Cardiac muscle cell (in vitro differentiated cells and primary cell): ENCODE measurements at places on chromosomes 3 and 15.

DNA sequence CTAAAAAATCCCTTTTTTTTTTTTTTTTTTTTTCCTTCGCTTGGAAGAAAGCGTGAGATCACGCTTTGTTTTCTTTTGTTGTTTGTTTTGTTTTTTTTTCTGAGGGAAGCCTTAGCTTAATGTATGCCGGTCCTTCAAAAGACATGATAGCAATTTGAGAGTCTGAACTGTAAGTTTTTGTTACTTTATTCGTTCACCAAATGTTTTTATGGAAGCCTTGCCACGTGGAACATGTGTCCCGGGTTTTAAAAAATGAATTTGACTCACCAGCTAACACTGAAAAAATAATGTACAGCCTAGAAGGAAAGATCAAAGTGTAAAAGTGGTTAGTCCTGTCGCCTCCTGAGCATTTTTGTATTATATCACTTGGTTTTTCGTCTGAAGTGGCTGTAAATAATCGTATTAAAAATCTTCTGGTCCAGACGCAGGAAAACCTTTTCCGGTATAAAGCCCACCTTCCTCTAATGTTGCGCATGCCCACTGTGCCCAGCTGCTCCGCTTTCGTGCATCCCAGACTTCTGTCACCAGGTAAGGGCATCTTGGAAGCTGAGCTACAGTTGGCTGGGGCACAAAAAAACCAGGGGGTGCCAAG lies 795 bp upstream of the MYNN start:
- DNase-seq, result peak; percentile 82

DNA sequence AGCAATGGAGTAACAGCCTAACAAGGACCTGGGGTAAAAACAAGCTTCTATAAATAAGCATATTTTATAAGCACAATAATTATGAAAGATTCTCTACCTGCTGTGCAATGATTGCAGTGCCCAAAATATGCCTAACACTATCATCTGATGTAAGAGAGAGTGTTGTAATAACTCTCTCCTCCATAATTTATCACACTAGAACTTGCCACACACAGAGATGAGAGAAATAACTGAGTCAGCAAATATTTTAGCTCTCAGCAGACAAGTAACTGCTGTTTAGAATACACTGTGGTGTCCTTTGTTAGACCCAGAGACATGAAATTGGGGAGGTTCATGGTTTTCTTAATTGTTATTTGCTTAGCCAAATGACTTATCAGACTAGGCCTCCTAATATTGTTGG lies 105.3 kb upstream of the ACP3 start:
- peak; percentile 70 for DNase-seq

- DNase-seq, result no peak
Observed at GRCh38 chr3:57142411-57142723, 22.8 kb downstream of the IL17RD start.

- peak; percentile 9 for DNase-seq
Observed at GRCh38 chr3:17672506-17672905, 69.9 kb downstream of the TBC1D5 start.

DNA sequence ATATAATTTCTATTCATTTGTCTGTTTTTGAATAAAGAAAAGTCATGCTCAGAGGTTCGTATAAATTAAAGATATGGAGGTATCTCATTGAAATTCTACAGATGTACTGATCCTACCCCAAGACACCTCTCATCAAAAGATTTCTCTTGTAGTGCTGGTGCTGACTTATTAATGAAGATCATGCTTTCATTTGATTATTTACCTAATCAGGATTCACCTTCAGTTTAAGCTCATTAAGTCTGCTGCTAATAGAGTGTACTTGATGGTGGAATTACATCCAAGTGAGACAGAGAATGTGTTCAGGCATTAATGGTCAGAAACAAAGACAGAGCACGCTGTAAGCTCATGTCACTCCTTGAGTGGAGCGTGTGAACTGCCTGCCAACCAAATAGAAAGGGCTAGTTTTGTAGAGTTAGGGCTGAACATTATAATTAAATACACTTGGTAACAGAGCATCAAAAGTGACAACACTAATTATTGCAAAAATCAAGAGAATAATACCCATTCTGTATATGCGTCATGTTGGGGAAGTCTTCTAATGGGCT lies 45.5 kb downstream of the KBTBD12 start:
- DNase-seq, result no peak

GRCh38 chr3:118618247-118619040 lies 416.2 kb downstream of the IGSF11 start:
- no peak for DNase-seq

DNA sequence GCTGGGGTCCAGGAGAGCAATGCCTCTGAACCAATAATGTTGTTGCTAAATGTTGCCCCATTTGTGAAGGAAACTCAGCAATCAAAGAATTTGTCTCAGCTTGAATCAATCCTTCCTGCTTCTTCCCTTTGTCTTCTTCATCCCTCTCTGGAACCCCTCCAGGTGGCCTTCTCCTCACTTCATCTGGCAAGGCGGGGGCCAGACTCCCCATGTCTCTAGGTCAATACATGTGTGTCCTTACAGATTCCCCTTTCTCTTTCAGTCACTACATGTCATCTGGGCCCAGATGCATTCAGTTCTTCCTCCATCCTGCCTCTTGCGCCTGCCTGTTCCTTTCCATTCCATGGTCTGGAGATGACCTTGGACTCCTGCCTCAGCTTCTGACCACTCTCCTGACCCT lies 8.0 kb upstream of the LTF start:
- no peak for DNase-seq

GRCh38 chr15:34341381-34342212 lies 1.3 kb downstream of the NOP10 start:
- no peak for DNase-seq

GRCh38 chr3:174334111-174334510 lies 525.0 kb upstream of the NAALADL2 start:
- DNase-seq, result no peak

GRCh38 chr15:81948751-81949150 lies 97.1 kb downstream of the MEX3B start:
- no peak for DNase-seq

GRCh38 chr15:76057332-76058000 lies 2.3 kb upstream of the TMEM266 start:
- DNase-seq, result peak; percentile 61

DNA sequence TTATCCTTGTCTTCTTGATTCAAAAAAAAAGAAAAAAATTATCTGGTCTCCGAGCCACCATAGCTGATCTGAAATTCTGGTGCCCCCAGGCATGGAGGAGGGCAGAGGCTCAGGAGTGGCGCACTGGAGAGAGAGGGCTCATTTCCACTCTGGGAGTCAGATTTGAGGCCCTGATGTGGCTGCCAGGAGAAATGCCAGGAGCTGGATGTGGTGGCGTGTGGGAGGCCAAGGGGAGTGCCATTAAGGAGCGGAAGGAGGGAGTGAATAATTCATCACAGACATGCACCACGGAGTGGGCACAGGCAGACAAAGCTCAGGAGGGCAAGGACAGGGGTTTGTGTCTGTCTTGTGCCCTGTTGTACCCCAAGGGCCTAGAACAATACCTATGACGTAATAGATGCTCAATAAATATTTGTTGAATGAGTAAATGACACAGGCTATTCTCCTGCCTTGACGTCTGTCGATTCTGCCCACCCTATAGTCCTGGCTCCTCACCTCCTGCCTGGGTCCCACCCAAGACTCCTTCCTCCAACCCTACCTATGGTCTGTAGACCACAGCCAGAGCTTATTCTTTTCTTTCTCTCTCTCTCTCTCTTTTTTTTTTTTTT lies 12.0 kb upstream of the GRIP2 start:
- no peak for DNase-seq

GRCh38 chr3:153127788-153128187 lies 34.2 kb upstream of the RAP2B start:
- no peak for DNase-seq

GRCh38 chr15:74239051-74239705 lies 3.1 kb downstream of the CCDC33 start:
- no peak for DNase-seq

DNA sequence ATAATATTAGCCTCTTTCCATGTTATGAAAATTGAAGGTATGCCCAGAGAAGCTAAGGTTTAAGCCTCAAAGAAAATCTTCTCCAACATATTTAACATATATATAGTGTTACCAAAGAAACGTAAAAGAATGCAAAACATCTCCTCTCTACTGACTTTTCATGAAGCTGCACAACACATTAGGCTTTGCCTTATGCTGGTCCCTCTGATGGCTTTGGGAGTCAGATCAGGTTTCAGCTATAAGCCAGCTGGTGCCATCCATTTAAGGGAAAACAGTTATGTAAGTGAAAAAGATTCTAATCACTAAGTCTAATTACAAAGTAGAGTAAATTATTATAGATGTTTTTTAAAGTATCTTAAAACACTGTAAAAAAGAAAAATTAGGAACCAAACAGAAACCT lies 410.5 kb downstream of the LSAMP start:
- DNase-seq, result no peak

DNA sequence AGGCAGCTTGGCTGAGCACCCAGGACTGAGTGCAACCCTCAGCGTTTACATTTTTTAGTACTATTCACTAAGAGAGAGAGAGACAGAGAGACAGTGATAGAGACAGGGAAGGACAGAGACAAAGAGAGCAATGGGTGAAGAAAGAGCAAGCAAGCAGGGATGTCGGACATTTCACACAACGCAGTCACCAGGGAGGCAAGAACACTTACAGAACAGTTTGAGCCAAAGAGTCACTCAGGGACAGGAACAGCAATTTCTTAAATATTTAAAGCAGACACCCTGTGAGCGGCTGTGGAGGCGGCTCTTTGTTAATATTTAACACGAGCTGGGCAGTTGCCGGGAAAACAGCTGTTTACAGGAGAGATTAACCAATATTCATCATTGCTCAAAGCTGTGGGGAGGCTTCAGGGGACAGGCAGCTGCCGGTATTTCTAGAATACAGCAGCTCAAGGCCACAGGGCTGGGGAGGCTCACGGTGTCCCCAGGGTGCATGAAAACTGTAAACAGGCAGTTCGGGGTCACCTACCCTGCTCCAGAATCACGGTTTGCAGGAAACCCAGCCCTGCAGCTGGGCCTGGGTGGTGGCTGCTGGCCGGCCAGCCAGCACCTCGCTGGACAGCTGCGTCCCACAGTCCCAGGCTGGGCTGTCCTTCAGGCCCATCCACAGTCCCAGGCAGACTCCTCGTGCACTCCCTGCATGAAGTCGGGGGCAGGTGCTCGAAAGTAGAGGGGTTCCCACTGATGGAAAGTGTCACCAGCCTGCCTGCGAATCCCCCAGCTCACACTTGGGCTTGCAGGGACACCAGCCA lies 38.8 kb upstream of the PCSK6 start:
- no peak for DNase-seq

GRCh38 chr3:66479532-66479947 lies 21.3 kb downstream of the LRIG1 start:
- DNase-seq, result no peak

DNA sequence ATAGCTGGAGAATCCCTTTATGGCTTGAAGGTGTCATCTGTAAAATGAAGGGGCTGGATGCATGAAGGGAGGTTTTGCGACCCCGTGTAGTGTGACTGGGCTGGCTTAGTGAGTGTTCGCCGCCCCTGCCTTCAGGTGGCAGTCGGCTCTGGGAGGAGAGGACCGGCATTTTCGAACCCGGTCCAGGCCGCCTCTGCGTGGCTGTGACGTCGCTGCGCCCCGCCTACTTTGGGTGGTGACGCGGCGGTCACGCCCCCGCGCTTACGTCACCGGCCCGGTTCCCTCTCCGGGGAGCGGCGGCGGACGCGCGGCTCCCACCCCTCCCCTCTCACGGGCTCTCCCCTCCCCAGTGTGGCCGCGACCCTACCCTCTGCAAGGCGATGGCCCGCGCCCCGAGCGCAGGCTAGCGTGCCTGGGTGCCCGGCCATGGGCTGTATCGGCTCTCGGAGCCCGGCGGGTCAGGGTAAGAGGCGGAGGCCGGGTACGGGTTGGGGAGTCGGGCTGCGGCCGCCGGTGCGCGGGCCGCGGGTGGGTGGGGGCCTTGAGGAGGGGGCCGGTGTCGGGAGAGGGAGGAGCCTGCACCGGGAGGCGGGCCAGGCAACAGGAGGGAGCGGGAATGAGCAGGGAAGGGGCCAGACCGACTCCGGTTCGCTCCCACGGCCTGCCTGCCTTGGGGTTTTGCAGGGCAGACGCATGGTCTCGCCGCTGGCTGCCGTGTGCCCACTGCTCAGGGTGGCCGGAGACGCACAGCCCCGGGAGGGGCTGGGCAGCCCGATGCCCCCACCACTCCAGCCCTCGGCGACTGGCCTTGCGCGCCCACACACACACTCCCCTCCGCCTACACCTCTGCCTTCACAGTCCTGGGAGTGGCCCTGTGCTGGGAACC lies 1.5 kb upstream of the FAM131A start:
- peak; percentile 88 for DNase-seq

DNA sequence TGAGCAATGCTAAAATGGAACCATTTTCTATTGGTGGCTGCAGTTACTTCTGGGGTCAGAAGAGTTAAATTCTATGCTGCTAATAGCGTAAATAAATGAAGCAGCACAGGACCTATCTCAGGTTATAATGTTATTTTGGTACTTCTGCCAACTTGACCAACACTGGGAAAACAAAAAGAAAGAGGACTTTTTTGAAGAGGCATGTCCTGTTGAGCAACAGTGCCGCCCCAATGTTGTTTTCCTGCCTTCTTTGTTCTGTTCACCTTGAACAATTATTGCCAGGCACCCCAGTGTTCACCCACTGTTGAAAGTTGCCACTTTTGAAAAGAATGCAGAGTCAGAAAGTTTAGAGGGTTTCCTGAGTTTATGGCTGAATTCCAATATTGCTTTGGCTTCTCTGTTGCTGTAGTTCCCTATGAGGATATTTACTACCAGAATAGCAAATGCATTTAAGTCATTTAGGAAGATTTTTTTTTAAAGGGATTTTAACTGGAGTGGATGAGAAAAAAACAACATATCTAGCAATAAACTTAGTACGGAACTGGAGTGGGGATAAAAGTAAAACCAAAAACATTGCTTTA lies 679.0 kb upstream of the DPPA4 start:
- no peak for DNase-seq

GRCh38 chr3:159763602-159764489 lies 224.8 kb upstream of the IL12A start:
- peak; percentile 91 for DNase-seq

- DNase-seq, result peak; percentile 23
Observed at GRCh38 chr3:119580067-119580760, 922 bp downstream of the ADPRH start.

DNA sequence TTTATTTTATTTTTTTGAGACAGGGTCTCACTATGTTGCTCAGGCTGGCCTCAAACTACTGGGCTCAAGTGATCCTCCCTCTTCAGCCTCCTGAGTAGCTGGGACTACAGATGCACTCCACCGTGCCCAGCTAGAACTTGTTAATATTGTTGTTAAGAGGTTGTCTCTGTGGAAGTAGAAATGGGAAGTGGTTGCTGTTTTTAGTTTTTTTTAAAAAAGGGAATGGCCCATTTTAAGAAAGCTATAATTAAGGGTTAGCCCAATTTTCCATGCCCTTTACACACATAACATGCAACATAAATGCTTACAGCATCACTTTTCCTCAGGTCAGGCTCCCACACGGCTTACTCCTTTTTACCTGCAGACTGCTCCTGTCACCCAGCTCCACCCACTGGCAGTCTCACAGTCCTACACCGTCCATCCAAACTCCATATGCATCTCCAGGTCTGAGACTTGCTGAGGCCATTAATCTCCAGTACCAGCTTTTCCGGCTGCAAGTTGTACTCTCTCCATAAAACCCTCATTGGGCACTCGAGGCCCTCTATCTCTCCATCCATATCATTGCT lies 19.8 kb downstream of the MORC1 start:
- DNase-seq, result peak; percentile 19
